Uterus (tissue), 4 donors: ENCODE measurements at places on chromosomes 16 and 17.

- DNase-seq = no peak
These were observed 1.6 kb upstream of the N4BP1 start for GRCh38 chr16:48611329-48612137.

- no peak for DNase-seq
These were observed 11.5 kb downstream of the UBE2G1 start for GRCh38 chr17:4354862-4355514.

DNA sequence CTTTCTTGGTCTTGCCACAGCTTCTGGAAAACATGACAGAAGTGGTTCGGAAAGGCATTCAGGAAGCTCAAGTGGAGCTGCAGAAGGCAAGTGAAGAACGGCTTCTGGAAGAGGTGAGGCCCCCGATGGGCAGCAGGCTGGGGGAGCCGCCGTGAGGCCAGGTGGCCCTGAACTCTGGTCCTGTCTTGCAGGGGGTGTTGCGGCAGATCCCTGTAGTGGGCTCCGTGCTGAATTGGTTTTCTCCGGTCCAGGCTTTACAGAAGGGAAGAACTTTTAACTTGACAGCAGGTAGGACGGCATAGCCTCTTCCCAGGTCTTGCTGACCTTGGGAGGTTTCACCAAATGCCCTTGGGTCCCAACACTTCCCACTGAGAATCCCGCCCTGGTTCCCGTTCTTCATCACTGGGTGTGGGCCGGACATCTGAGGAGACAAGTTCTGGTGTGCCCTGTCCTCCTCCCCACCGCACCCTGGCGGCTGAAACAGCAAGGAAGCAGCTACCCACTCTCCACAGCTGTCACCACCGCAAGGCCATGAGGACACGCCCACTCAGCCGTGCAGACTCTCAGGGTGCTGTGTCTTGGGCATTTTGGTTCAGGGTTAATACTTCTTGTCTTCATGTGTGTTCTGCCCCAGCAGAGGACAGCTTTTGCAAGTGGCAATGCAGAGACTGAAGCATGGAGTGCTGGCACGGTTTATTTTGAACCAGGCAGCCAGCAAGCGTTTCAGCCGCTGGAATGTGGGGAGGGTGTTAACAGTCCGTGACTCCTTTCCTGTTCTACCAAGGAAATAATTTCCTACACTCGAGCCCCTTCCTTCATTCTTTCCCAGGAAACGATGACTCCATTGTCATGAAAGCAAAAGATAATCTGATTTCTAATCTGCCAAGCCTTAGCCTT is 21.4 kb downstream of the NTAN1 start:
- no peak for DNase-seq

DNA sequence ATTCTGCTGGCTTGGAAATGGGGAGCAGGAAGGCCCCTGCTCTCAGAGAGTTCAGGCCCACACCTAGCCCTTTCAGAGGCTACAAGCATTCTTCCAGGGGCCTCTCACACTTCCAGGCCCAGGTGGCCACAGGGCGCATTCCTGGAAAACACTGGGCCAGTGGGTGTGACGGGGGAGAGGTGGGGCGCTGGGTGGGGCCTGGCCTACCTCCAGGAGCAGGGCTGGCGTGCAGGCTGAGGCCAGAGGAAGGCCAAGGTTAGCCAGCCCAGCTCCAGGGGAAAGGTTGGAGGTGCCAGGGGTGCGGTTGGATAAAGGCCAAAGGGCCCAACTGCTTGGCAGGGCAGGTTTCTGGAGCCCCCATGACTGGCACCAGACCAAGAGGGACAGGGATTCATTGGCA is 198.2 kb downstream of the MAF start:
- DNase-seq = no peak

DNA sequence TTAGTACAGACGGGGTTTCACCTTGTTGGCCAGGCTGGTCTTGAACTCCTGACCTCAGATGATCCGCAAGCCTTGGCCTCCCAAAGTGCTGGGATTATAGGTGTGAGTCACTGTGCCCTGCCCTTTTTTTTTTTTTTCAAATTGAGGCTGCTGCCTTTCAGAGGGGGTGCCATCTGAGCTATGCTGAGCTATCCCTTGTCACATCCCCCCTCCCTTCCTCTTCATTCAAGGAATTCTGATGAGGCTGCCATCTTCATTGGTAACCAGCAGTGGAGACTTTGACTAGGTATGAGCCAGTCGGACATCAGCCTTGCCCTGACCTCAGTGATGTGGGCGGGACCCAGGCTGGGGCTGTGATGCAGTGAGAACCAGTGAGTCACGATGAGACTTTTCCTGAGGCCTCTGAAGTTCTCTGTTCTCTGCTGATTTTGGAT is 24.4 kb upstream of the GPT2 start:
- DNase-seq = no peak

DNA sequence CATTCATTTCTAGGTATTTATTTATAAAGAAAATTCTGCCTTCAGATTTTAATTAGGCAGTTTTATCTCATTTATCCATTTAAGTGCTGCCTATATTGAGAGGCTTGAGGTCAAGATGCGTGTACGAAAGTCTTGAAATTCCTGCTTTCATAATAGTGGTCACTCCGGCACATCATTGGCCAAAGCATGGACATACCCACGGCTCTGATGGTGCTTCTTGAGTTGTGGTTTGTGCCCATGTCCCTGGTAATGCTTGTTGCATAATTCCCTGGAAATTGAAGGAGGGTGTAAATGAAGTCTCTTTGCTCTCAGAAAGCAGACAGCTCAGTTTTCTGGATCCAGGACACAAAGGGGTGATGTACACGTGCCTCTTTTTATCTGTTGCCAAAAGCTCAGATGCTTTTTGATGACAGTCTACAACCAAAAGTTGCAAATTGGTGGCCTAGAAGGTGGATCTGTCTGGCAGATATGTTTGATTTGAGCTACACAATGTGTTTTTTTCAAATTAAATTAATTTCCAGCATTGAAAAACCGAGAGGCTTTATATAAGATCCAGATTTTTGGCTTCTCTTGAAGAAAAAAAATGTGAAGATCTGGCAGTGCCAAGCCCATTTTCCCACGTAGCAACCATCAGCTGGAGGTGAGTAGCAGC is 94.4 kb downstream of the SHISA9 start:
- DNase-seq = no peak

- peak; percentile 38 for DNase-seq
These were observed 29.1 kb downstream of the AKAP1 start for GRCh38 chr17:57114085-57114673.

DNA sequence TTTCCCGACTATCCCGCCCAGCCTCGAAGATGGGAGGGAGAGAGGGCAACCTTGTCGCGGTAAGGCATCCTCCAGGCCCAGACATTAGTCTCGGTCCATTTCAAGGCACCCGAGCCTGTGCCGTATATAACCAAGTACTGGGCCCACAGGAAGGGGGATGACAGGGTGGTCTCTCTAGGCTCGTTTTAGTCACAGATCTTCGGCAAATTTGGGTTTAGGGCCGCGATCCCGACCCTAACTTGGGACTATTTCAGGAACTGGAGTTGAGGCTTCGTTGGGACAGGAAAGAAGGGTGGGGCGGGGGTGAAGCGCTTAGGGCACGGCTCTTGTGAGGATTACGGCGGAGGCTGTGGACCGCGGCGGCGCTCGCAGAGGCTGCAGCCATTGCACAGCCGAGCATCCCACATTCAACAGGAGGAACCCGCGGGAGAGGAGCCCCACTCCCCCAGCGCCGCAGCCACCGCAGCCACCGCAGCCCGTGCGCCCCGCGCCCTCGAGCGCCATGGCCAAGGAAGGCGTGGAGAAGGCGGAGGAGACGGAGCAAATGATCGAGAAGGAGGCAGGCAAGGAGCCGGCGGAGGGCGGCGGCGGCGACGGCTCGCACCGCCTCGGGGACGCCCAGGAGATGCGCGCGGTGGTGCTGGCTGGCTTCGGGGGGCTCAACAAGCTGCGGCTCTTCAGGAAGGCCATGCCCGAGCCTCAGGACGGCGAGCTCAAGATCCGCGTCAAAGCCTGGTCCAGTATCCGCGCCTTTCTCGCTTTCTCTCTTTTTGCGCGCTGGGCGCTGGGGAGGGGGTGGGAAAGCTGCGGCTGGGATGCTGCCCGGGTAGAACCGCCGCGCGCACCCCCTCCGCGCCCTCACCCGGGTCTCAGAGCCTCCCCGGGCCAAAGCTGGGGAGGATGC is at the start of gene VAT1L:
TSS of gene VAT1L (plus strand) at position 384 of the 904 bp plus-strand sequence. CDS start at position 503, 119 bp downstream.
- no peak for DNase-seq

GRCh38 chr17:50055055-50055425 is 870 bp upstream of the ITGA3 start:
- no peak for DNase-seq

- no peak for DNase-seq
These were observed 21.7 kb downstream of the G6PC1 start for GRCh38 chr17:42922294-42922693.

DNA sequence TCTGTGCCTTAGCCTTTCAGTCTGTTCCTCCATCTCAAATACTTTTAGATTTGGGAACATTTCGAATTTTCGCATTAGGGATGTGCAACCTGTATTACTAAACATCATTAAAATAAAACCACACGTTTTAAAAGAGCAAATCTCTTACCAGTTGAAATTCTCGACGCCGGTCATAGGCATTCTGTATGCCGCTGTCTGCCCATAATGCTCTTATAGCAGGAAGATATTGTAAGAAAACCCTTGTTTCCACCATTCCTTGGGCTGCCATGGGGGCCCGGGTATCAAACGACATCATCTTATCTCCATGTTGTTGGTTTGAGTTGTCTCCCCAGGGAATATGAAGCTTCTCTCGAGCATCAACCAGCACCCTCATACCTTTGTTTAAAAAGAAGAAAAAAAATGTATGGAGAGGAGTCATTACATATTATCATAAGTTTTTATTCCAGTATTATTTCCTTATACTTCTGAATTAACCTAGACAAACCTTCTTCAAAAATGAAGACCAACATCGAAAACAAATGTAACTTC is 3.1 kb downstream of the GNA13 start:
- DNase-seq = no peak

GRCh38 chr16:56607675-56608042 is 725 bp upstream of the MT2A start:
- DNase-seq = no peak

DNA sequence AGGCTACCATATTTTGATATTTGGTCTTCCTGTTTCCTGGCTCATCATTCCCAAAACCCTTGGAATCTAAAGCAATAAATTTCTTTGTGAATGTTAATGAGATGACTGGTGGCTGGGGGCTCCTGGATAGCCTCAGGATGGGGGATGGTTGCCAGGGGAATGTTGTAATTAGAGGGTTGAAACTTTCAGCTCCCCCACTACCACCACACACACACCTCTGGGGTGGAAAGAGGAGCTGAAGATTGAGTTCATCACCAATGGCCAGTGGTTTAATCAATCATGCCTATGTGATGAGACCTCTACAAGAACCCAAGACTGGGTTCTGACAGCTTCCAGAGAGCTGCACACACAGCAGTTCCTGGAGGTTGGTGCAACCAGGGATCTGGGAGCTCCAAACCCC is 59.1 kb downstream of the HS3ST3A1 start:
- no peak for DNase-seq

GRCh38 chr16:85697431-85697830 is 8.7 kb upstream of the GINS2 start:
- DNase-seq = no peak

- no peak for DNase-seq
These were observed 47.8 kb upstream of the AMZ2 start for GRCh38 chr17:68199837-68200688.

- DNase-seq = no peak
These were observed 1324.9 kb upstream of the CDH8 start for GRCh38 chr16:63361032-63361624.

DNA sequence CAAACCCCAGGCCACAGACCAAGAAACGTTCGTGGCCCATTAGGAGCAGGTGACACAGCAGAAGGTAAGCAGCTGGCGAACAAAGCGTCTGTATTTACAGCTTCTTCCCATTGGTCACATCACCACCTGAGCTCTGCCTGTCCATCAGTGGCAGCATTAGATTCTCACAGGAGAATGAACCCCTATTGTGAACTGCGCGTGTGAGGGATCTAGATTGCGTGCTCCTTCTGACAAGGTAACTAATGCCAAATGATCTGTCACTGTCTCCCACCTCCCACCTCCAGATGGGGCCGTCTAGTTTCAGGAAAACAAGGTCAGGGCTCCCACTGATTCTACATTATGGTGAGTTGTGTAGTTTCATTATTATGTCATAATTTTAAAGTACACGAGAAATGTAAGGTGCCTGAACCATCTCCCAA is 186.3 kb downstream of the CPPED1 start:
- DNase-seq = no peak

DNA sequence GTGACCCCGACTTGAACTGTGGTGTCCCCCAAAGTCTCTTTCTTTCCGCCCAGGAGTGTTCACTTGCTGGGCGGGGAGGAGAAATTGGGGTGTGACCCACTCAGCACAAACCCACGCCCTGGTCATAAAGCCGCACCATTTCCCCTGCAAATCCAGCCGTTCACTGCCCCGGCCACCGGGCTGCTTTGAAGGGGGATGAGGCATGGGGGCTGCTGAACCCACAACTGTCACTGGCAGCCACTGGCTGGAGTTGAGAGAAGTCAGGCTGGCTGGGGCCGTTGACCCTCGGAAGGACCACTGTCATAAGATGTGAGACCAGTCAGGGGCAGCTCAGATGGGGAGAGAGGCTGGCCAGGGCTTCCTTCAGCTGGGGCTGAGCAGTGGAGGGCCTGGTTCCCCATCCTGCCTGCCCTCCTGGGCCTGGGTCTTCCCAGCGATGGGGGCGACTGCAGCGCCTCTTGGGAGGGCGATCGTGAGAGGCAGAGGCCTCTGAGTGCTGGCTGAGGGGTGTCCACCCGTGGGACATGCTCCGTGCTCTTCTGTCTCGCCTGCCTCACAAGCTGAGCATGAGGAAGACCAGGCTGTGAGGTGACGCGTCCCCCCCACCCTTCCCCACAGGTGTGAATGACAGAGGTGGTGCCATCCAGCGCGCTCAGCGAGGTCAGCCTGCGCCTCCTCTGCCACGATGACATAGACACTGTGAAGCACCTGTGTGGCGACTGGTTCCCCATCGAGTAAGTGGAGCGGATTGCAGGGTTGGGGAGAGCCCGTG is 19.5 kb downstream of the C16orf90 start:
- no peak for DNase-seq

GRCh38 chr16:28884045-28884444 is 5.8 kb downstream of the ATP2A1 start:
- DNase-seq = no peak

GRCh38 chr16:84569382-84569987 is 48.4 kb downstream of the COTL1 start:
- DNase-seq = no peak

GRCh38 chr17:35991075-35991474 is 4.5 kb upstream of the CCL14 start:
- DNase-seq = no peak

DNA sequence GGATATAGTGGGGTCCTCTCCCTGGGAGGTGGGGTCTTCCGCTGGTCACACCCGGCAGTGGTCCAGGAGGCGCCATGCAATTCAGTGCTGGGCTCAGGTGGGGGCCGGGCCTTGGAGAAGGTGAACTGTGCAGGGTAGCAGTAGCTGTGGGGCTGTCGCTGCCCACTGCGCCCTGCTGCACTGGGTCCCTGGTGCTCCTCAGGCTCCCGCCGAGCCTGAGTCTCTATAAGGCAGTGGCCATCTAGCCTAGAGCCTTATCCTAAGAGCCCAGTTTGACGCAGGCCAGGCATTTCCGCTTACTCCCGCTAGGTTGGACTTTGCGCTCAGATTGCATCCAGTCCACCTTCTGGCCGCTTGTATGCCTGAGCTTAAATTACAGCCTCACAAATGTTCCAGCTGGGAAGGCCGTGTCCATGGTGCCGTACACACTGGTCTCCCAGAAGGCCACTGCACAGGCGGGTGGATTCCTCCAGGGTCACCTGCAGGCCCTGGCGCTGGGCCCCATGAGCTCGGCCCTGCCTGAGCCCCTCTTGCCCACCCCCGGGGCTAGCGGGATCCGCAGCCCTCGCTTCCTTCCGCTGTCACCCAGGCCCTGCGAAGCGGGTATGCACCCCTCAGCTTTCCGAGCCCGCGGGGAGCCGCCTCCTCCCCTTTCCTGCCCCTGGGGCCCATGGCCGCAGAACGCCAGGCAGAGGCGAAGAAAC is 1762.2 kb downstream of the TP53TG3F start:
- DNase-seq = no peak
